NCI-H2029 treated with DMSO at 0.1 percent for 48 hours (cell line): ENCODE measurements at places on chromosomes 4 and X.

- DNase-seq = no peak
Observed at GRCh38 chrX:31604629-31605221, 532.9 kb upstream of the FTHL17 start.

DNA sequence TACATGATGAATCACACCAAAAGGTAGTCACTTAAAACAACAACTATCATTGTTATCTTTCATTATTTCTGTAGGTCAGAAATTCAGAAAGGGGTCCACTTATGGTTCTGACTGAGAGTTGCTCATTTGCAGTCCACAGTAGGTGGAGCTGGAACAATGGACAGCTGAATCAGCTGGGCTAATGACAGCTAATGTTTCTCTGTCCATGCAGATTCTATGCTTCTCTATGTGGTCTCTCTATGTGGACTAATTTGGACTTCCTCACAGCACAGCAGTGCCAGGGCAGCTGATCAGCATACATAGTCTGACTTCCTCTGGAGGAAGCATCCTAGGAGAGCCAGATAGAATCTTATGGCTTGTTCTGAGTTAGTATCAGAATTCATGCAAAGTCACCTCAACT, 131.7 kb upstream of the INTU start:
- no peak for DNase-seq

DNA sequence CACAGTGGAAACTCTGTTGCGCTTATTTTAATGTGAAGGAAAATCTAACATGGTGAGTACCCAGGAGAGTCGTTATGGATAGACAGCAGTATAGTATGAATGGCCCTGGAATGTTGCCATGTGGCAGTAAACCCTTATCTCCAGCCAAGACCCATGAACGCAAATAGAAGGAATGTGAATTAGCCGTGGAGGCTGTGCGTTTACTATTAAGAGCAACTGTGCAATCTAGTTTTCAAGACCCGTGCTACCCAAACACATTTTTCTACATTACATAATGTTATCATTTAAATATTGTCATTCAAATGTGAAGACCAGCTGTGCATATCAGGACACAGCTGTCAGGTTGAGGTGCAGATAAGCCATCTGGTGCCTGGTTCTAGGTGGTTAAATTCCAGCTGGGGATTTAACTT, 13.3 kb upstream of the AGA start:
- DNase-seq = peak; percentile 45

GRCh38 chrX:21056622-21057021, 317.6 kb upstream of the CNKSR2 start:
- no peak for DNase-seq

- DNase-seq = no peak
Observed at GRCh38 chrX:1084689-1085088, 127.8 kb downstream of the CRLF2 start.

GRCh38 chrX:149383852-149384251, 121.3 kb downstream of the IDS start:
- DNase-seq = no peak

DNA sequence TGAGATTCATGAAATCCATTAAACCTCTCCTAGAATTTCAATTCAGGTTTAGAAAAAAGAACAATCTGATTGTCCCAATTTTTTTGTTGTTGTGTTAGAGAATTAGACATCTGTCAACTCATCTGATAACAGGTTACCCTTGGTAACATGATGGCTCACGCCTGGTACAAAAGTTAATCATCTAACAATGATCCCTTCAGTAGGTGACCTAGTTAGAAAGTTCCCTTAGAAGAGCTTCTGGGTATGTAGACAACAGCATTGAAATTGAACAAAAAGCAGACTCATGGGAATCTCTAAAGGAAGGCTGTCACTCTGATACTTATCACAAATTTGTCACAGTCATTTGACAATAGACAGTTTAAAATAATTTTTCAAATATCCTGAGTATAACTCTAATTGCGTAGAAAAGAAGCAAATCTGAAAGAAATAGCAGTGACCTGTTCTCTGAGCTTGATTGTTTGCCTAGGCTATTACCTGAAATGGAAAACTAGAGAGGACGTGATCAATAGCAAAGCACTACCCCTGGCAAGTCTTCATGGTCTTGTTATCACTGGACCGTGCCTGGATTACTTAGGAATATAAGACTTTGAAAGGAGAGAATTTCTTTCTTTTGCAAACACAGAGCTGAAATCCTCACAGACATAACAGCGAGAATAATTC, 880.4 kb upstream of the AGA start:
- no peak for DNase-seq

GRCh38 chr4:112348488-112349158, 51.5 kb downstream of the ALPK1 start:
- peak; percentile 83 for DNase-seq

DNA sequence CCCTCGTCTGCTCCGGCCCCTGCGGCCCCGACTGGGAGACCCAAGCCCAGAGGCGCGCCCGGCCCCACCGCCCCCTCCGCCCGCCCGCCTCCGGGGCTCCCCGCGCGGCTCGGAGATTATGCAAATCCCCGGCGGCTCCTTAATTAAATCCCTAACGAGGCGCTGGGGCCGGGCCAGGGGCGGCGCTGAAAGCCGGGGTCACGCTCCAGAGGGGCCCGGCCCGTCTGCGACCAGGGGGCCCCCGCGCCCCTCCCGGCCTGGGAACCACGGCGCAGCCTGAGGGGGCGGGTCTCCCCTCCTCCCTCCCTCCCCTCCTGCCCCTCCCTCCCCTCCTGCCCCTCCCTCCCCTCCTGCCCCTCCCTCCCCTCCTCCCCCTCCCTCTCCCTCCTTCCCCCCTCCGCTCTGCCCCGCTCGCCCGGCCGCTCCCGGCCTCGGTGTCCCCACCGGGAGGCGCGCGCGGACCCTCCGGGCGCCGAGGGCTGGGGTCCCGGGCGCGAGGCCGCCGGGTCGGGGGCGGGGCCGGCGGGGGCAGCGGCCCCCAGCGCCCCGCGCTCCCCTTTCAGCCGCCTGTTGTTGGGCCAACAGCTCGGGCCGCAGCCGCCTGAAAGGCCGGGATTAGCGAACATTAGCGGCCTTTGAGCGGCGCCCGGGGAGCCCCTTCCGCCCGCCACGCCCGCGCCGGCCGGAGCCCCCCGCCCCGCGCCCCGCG, 25.9 kb upstream of the FGFR3 start:
- no peak for DNase-seq

GRCh38 chr4:31748382-31748781, 1028.2 kb downstream of the PCDH7 start:
- DNase-seq = no peak

DNA sequence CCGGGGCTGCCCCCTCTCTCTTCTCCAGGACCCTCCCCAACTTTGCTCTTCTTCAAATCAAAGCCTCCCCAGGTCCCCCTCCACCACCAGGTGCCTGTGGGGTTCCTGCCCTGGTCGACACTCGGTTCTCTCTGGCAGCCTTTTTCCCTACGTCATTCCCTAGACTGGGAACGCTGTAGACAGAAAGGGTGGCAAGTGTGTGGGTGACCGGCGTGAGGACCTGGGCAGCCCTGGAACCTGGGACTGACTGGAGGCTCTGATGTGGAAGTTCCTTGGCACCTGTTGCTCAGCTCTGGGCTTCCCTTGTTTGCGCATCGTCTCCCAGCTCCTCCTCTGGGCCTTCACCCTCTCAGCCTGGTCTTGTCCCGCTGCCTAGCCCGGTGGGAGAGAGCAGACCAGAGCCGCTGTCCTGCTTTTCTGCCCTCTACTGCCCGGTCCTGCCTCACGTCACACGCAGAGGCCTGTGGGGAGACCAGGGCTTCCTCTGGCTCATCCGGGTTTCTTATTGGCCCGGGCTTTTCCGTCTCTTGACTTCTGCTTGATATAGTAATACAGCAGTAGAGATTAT, 1.3 kb downstream of the TACC3 start:
- DNase-seq = no peak

DNA sequence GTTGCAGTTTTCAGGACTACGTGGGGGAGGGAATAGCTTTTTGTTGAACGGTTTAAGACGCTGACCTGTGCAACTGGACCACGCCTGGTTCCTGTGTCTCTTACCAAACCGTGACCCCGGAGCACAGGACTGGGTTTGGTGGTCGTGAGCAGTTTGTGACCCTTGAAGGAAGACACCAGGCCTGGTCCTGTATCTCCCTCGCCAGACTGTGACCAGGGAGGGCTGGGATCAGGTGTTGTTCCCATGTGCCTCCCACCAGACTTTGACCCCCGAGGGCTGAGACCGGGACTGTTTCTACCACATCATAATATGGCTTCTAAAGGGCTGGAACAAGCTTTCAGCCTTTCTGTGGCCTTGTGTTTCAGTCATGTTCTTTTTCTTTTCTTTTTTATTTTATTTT, 683 bp downstream of the EBP start:
- DNase-seq = no peak

DNA sequence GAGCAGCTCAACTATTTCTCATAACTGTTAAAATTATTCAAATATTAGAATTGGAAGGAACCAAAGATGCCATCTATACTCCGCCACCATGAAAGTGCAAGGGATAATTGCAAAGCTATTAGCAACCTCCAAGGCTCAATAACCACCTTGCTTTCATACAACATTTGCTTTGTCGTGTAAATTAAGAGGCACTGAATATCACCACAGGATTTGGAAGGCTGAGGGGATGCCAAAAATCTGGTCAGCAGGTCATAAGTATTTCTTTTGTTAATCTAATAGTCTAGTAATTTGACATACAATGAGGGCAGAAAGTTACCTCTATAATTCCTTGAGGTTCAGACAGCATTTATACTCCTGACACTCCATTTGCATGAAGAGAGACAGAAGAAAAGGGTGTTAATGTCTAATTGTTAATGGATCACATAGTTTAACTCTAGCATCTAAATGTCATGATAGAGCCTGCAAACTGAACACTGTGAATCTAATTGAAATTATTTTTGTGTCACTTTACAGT, 200.9 kb upstream of the DIAPH2 start:
- DNase-seq = no peak

GRCh38 chr4:144583658-144584057, 62.3 kb upstream of the HHIP start:
- DNase-seq = no peak

DNA sequence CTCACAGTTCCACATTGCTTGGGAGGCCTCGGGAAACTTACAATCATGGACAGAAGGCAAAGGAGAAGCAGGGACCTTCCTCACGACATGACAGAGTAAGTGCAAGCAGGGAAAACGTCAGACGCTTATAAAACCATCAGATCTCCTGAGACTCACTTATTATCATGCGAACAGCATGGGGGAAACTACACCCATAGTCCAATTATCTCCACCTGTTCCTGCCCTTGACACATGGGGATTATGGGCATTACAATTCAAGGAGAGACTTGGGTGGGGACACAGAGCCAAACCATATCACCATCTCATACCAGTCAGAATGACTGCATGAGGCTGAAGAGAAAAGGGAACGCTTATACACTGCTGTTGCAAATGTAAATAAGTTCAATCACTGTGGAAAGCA, 1066.9 kb upstream of the PCDH7 start:
- DNase-seq = no peak

DNA sequence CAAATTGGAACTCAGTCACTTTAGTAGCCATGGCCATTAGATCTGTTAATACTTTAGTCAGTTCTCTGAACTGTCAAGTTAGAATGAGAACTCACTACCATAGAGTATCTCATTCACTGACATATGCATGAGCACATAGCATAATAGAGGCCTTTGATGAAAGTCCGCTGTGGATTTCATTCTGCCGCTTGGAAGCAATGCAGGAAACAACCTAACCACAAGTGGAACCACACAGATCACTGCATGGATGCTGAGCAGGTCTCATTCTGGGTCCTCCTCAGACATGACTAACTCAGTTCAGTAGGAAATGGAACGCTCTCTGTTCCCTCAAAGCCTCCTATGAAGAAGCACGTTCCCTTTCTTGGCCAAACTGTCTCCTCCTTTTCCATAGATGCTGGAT, 1624.8 kb upstream of the TENM3 start:
- DNase-seq = no peak

- no peak for DNase-seq
Observed at GRCh38 chr4:105599932-105600655, 47.7 kb downstream of the ARHGEF38 start.

DNA sequence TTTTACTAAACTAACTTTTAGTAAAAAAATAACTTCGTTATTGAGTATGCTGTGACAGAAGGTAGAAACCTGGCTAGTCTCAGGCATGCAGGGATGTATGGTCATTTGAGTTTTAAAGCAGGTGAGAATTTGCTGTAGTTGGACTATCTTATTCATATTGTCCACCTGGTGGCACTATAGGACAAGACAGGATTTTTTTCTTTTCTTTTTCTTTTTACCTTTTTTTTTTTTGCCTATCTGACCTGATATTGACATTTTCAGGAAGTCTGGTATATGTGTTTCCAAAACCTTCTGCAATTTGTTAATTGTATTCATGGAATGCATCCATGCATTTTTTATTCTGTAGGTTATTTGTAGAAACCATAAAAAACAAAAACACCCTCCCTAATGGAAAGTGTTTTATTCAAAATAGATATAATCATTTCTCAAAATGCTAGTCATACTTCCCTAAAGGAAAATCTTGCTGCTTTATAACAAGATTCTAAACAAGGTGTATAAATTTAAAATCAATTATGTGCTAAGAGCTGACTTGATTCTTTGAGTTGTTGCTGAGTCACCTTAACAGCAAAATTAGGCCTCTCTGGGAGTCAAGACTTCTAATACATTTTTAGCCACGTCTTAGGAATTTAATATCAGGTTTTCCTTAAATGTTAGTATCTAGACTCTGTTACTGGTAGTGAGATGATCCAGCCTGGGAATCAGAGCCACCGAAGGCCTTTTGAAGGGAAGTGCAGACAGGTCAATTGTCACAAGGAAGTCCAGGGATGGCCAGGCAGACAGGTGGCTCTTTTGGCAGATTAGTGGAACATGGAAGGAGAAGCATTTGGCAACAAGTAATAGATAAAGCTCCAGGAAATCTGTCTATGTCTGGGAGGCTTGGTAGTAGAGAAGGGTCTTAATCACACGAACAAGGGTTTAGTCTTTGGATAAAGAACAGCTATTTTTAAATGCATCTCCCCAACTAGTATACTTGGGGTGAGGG, 201.3 kb upstream of the GNPDA2 start:
- DNase-seq = no peak

DNA sequence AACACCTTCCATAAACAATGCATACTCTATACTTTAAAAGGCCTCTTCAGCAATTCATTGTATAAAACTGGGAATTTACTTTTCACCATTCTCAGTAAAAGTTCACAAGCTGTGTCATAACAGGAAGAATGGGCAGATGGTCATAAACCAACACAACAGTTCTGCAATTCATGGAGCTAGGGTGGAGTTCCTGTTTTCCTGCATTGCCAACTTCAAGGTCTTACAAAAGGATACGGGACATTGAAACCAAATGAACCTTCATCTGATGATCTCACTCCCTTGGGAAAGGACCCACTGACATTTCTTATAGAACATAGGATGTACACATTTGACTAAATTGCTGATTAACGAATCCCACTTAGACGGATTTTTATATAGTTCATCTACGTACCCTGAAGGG, 4.1 kb downstream of the KDR start:
- DNase-seq = no peak
